Activated CD4-positive, alpha-beta T cell treated with anti-CD3 and anti-CD28 coated beads, Interleukin-2, amount 10 ng/mL, durations not matched to agents 7 days and 5 days (primary cell): ENCODE measurements at places on chromosomes 7 and 10. TPM values are rescaled to one million over a fixed set of nuclear protein-coding genes. Genes with fewer than 3 reads are reported as not detected.

- no peak for DNase-seq
- no peak overlapping the region for H3K27ac ChIP-seq
- H3K4me1 ChIP-seq: no peaks in the 10 kb centered on the region
- H3K36me3 ChIP-seq: no peaks in the 10 kb centered on the region
Observed at GRCh38 chr10:90480466-90480865, 377.4 kb downstream of the HTR7 start.

FIS1 gene
- 103 TPM for total RNA-seq

DNA sequence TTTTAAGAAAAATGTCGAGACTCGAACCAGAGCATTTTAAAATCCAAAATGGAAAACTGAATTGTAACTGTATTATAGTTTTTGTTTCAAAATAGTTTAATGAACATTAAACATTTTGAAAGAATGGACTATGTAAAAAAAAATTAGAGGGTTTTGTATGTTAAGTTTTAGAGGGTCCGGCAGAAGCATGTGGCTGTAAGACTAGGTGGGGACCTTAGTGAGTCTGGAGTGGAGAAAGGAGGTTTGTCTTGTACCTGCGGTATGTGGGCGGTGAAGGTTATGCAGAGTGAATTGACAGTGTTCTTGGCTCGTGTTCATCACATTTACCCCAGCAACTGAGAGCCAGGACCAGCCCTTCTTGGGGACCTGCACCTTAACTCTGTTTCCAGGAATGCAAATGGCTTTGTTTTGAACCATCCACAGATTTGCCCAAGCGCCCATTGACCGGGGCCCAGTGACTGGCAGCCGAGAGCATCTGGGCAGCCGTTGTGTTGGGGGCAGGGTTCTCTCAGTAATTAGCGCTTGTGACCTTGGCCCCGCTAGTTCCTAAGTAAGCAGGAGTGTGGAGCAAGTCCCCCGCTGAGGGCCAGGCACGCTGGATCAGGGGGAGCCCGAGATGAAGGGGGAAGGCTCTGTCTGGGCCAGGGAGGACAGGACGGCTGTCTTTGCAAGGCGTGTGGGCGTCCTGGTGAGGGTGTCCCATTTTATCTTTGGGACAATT, 1.4 kb upstream of the KLF6 start:
- DNase-seq: peak; percentile 38
- peak overlapping the region; percentile 97 for H3K27ac ChIP-seq
- H3K4me3 ChIP-seq: peak overlapping the region; percentile 86

- H3K4me3 ChIP-seq: no peak overlapping the region
- peaks cover 57% of the 10 kb centered on the region for H3K4me1 ChIP-seq
- H3K27me3 ChIP-seq: no peaks in the 10 kb centered on the region
- no peak for DNase-seq
- H3K27ac ChIP-seq: peak overlapping the region; percentile 5
- H3K36me3 ChIP-seq: peaks cover 48% of the 10 kb centered on the region
Observed at GRCh38 chr7:6440381-6440780, 7.4 kb downstream of the DAGLB start.

DNA sequence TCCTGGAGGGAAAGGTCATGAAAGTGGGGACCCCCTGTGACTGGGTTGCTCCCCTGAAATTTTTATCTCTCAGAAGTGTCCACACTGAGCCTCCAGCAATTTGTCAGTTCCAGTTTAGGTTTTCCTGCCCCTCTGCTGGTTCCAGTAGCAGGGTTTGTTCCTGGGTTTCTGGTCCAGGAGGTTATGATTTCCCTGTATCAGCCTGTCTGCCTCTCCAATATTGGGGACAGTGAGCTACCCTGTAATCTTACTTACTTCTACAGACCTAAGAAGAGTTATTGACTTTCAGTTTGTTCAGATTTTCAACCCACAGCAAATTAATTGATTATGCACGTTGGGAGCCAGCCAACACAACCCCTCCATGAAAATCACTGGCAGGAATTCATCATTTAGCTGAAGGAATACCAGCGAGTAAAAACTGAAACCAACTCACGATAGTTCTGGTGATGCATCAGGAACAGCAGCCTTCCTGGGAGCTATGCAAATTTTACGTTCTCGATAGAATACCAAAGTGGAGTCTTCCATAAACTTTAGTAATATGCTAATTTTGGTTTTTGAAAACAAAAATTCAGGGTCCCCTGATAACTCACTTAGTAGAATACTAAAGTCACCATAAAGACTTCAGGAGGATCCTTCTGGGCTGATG, 31.3 kb upstream of the IL15RA start:
- H3K4me3 ChIP-seq: no peak overlapping the region
- DNase-seq: peak; percentile 1
- no peak overlapping the region for H3K27ac ChIP-seq
- peaks cover 15% of the 10 kb centered on the region for H3K4me1 ChIP-seq
- no peaks in the 10 kb centered on the region for H3K27me3 ChIP-seq

GRCh38 chr10:85645926-85646711, 720.5 kb downstream of the GRID1 start:
- H3K27ac ChIP-seq: no peak overlapping the region
- H3K27me3 ChIP-seq: no peaks in the 10 kb centered on the region
- no peaks in the 10 kb centered on the region for H3K4me1 ChIP-seq
- no peak for DNase-seq
- H3K36me3 ChIP-seq: no peaks in the 10 kb centered on the region

DNA sequence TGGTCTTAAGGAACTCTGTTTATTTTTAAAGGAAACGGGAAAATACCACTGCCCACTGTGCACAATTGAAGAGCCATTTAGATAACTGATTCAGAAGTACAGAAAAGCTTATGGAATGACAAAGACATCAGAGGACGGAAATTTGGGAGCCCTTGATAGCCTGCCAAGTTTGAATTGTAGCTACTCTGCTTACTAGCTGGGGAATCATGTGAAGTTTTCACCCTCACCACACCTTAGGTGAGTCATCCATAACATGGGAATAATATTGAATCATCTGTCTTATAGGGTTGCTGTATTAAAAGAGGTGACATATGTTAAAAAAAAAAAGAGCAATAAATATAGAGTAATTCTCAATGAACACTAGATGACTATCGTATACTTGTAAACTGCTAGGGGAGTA, 1104.2 kb downstream of the GATA3 start:
- H3K4me1 ChIP-seq: peaks cover 4% of the 10 kb centered on the region
- no peak for DNase-seq
- H3K27ac ChIP-seq: no peak overlapping the region
- no peaks in the 10 kb centered on the region for H3K27me3 ChIP-seq

MEIG1 gene
- total RNA-seq: 0.71 TPM

ABCC2 gene
- 1.0 TPM for total RNA-seq

GRCh38 chr10:125264757-125265578, 104.6 kb upstream of the CTBP2 start:
- H3K36me3 ChIP-seq: no peaks in the 10 kb centered on the region
- no peaks in the 10 kb centered on the region for H3K4me1 ChIP-seq
- DNase-seq: no peak
- no peak overlapping the region for H3K4me3 ChIP-seq
- H3K27me3 ChIP-seq: no peaks in the 10 kb centered on the region
- H3K27ac ChIP-seq: no peak overlapping the region

SEMA3A gene
- 1.3 TPM for total RNA-seq

CELF2 gene
- total RNA-seq: 165 TPM

DNA sequence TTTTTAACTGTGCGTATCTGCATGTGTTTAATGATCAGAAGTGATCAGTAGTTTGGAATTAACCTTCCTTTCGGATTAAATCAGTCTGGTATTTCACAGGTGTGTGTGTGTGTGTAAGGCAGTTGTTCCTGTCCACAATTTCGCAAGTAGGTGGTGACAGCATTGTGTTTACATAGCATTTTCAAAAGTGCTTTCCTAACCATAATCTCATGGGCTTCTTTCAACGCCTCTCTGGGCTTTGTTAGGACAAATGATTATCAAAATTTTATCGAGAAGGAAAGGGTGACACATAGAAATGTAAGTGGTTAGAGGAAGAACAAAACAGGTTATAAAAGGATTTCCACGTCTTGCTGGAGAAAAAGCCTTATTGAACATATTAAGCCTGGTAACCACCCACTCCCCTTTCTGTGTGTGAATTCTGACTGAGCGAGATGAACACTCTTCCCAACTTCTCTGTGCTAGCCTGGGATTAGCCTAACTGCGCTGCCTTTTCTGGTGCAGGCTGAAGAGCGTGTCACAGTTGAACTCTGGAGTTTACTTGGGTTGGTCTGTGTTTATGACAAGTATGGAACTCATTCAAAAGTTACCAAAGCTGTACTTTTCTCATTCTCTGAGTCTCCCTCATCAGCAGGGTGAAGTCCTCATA, 292.3 kb upstream of the PITRM1 start:
- H3K4me1 ChIP-seq: peaks cover 42% of the 10 kb centered on the region
- DNase-seq: no peak
- H3K36me3 ChIP-seq: no peaks in the 10 kb centered on the region
- no peak overlapping the region for H3K27ac ChIP-seq
- no peak overlapping the region for H3K4me3 ChIP-seq
- peaks cover 1% of the 10 kb centered on the region for H3K27me3 ChIP-seq

ACBD7 gene
- total RNA-seq: 8.1 TPM

- H3K36me3 ChIP-seq: no peaks in the 10 kb centered on the region
- peaks cover 50% of the 10 kb centered on the region for H3K27me3 ChIP-seq
- no peak overlapping the region for H3K27ac ChIP-seq
- DNase-seq: no peak
Observed at GRCh38 chr10:93722550-93722949, 20.2 kb upstream of the FRA10AC1 start.

DNA sequence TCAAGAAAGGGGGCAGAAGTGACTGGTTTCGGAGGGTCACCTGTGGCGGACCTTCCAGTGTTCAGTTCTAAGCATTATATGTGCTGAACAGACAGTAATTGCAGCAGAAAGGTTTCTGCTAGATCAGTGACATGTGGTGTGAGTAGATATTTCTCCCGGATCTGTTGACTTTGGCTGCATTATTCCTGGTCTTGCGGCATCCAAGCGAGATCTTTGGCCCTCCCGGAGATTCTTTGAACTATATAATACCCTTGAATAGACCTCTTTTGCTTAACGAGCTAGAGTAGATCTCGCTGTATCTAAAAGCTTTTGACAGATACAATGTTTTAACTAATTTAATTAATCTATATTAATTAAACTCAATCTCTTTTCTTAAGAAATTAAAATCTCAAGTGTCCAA, 99.8 kb downstream of the PTN start:
- no peaks in the 10 kb centered on the region for H3K4me1 ChIP-seq
- no peaks in the 10 kb centered on the region for H3K36me3 ChIP-seq
- no peaks in the 10 kb centered on the region for H3K27me3 ChIP-seq
- no peak for DNase-seq

GRCh38 chr10:70672165-70673042, at the start of gene ADAMTS14:
ADAMTS14 (plus strand) TSS chr10:70672506; CDS start chr10:70672803, 297 bp downstream.
- H3K4me1 ChIP-seq: peaks cover 6% of the 10 kb centered on the region
- peaks cover 52% of the 10 kb centered on the region for H3K27me3 ChIP-seq
- peak within 1 kb of the TSS; percentile 31 for H3K4me3 ChIP-seq
- no peaks in the 10 kb centered on the region for H3K36me3 ChIP-seq
- DNase-seq: no peak

GNAT3 gene
- total RNA-seq: not detected

GIMAP6 gene
- total RNA-seq: 105 TPM

H2BK1 gene
- not detected for total RNA-seq
